ENCODE measurements at places on chromosomes 12 and 14.

DNA sequence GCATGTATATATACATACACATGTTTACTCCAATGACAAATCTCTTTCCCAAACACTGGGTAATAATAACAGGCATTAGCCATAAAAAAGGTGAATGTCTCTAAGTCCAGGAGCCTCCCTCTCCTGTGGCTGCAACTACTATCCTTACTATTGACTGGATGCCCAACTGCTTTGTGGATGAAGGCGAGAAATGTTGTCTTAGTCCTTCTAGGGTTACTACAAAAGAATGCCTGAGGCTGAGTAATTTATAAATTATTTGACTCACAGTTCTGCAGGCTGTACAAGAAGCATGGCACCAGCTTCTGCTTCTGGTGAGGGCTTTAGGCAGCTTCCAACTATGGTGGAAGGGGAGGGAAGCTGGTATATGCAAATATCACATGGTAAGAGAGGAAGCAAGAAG lies 366.0 kb upstream of the DDHD1 start:
- no peaks in the 10 kb centered on the region for H3K4me1 ChIP-seq
- H3K27me3 ChIP-seq, result no peaks in the 10 kb centered on the region
- no peak overlapping the region for H3K4me3 ChIP-seq
- no peak for DNase-seq

- no peaks in the 10 kb centered on the region for H3K27me3 ChIP-seq
- no peak overlapping the region for H3K4me3 ChIP-seq
- H3K36me3 ChIP-seq, result no peaks in the 10 kb centered on the region
- H3K4me1 ChIP-seq, result no peaks in the 10 kb centered on the region
- DNase-seq, result no peak
Observed at GRCh38 chr14:49538852-49539251, 47.3 kb downstream of the RPS29 start.

- no peaks in the 10 kb centered on the region for H3K27me3 ChIP-seq
- no peak overlapping the region for H3K4me3 ChIP-seq
- no peak overlapping the region for H3K27ac ChIP-seq
- no peaks in the 10 kb centered on the region for H3K36me3 ChIP-seq
- no peaks in the 10 kb centered on the region for H3K4me1 ChIP-seq
Observed at GRCh38 chr12:62709311-62709710, 225.6 kb downstream of the PPM1H start.

GRCh38 chr12:77549383-77550128 lies 281.1 kb upstream of the NAV3 start:
- H3K27ac ChIP-seq, result no peak overlapping the region
- no peaks in the 10 kb centered on the region for H3K27me3 ChIP-seq
- no peaks in the 10 kb centered on the region for H3K4me1 ChIP-seq
- no peak overlapping the region for H3K4me3 ChIP-seq
- DNase-seq, result no peak

- H3K4me1 ChIP-seq, result no peaks in the 10 kb centered on the region
- no peak overlapping the region for H3K27ac ChIP-seq
Observed at GRCh38 chr14:76993752-76994151, 34.8 kb downstream of the IRF2BPL start.

All from breast epithelium (tissue), 4 donors.